ENCODE measurements at places on chromosomes 11 and 22. TPM values are rescaled to one million over a fixed set of nuclear protein-coding genes. Genes with fewer than 3 reads are reported as not detected.

GRCh38 chr11:34055218-34056000 is 3.9 kb downstream of the CAPRIN1 start:
- no peak for DNase-seq

- DNase-seq = no peak
These were observed 211.8 kb downstream of the LUZP2 start for GRCh38 chr11:24708616-24709015.

GRCh38 chr11:82557274-82557673 is 176.4 kb downstream of the FAM181B start:
- no peak for DNase-seq

DNA sequence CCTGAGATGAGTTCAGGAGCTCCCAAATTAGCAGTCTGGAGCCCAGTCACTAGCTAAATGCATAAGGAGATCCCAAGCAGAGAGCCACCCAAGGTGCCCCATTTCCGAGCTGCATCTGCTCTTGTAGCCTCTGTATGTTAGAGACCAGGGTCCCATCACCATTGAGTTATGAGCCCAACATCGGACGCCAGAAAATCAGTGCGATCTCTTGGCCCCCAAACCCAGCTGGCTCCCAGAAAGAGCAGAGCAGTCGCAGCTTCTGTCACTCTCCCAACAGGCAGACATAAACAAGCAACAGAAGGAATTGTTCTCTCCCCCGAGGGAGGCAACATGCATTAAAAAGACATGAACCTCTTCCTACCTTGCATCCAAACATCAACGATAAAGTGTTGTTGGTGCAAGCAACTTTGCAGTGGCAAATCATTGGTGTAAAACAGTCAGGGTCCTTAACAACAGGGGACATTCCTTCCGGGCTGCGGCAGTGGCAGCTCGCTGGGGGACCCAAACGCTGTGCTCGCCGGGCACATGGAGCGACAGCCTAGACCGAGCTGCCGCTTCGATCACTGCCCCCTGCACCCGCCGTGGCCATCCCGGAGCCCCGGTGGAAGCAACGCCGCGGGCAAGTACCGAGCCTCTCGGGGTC is 907.1 kb downstream of the DLG2 start:
- DNase-seq = peak; percentile 4

CLCF1 gene
- 6.5 TPM for polyA plus RNA-seq

NRGN gene
- polyA plus RNA-seq = 1.2 TPM
